ENCODE measurements at places on chromosomes 3 and 15.

GRCh38 chr3:53194210-53195065, 33.4 kb downstream of the PRKCD start:
- DNase-seq = no peak

- no peak for DNase-seq
Measured at GRCh38 chr3:16277471-16277870, 12.5 kb downstream of the OXNAD1 start.

DNA sequence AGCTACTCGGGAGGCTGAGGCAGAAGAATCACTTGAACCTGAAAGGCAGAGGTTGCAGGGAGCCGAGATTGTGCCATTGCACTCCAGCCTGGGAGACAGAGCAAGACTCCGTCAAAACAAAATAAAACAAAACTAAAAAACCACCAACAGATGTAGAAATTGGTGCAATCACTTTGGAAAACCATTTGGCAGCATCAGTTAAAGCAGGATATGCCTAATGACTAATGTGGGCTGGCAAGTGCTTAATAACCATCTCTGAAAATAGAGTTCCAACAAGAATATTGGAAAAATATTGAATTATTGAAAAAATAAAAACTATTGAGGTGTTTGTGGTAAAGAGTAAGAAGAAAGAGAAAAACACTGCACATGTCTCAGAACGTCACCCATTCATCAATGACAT, 16.1 kb upstream of the RTP3 start:
- DNase-seq = no peak

GRCh38 chr15:65344214-65344913, 33.4 kb downstream of the IGDCC3 start:
- DNase-seq = no peak
